ENCODE measurements at places on chromosomes 13 and 19.

DNA sequence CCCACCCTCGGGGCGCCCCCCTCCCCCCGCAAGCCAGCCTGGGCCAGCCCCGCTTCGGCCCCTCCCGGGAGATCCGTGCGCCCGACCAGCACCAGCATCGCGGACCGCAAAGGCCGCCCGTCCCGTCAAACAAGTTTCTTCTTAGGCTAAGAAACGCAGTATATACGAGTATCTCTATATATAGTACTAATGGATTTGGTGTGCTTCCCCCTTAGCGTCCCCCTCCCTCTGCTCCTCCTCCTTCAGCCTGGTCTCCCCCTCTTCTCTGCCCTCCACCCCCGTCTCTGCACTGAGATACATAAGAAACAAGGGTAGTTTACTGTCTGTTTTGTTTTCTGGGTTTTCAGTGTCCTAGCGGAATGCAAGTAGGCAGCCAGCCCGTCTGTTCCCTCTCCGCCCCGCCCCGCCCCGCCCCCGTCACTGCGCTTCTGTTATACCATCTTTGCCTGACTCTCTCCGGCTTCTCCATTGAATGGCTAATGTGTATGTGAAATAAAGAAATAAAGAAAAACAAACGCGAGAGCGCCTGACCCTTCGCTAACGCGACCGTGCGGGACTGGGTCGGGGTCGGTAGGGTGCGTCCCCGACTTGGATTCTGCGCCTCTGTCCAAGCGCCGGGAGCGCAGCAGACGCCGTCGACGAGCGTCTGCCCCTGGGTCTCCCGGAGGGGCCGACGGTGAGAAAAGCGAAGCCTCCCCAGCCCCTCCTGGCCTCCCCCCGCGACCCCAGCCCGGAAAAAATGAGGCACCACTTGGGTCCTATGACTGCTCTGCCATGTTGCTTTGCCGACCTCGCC lies 4.2 kb downstream of the LYL1 start:
- no peak for DNase-seq

- DNase-seq = no peak
Observed at GRCh38 chr13:110250258-110250891, 56.6 kb downstream of the COL4A1 start.

DNA sequence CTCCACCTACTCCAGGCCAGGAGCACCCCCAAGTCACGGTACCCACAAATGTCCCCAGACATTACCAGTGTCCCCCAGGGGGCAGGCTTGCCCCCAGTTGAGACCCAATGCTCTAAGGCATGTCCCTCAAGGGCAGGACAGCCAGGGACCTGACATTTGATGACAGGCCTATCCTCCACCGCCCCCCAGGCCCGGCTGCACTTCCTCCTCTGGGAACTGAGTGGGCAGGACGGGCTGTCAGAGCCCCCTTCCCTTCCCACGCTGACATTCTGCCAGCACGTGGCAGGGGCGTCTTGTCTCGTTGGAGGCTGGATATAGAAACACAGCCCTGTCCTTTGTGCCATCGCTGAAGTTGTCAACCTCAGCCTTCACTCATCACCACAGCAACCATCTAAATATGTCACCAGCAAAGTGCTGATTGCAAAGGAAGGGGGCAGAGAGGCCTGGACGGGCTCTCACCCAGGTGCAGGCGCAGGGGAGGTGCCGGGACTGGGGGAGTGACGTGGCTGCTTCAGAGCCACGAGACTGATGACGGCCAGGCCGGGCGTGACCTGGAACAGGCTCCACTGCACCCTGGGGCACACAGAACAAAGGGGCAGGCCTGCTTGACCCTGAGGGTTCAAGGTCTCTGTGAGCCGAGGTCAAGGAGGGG lies 38.4 kb downstream of the GNG7 start:
- DNase-seq = no peak

GRCh38 chr13:105410602-105411001 lies 1124.9 kb downstream of the EFNB2 start:
- DNase-seq = peak; percentile 54

DNA sequence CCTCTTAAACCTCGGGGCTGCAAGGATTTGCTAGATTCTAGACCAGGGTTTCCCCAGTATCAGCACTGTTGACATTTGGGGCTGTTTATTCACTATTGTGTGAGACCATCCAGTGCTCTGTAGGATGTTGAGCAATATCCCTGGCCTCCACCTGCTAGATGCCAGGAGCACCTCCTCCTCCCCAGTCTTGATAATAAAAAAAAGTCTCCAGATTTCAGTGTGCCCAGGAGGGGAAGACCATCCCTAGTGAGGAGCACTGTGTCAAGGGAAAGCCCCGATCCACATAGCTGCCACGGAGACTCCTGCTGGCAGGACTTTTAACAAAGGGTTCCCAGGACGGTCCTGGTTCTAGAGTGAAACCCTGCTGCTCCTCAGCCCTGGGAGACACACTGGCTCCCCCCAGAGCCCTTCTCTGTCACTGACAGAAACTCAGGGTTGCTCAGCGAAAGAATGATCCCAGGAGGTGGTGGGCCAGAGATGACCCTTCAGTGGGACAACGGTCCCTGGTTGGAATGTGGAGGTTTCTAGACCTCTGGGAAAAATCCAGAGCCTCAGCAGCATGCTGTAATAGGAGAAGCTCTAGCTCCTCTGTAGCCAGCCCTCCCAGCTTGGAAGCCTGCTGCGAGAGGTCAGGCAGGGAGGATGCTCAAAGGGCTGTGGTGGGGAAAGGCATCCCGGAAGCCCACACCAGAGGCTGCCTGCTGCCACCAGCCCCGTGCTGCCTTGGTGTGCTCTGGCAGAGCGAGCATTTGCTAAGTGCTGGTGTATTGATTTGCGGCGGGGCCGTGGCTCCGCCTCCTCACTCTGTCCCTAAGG lies 20.3 kb downstream of the LYL1 start:
- peak; percentile 70 for DNase-seq

All from iPS-NIHi11 (cell line).